Heart left ventricle (tissue), 16 donors: ENCODE measurements at places on chromosomes 16 and 17.

DNA sequence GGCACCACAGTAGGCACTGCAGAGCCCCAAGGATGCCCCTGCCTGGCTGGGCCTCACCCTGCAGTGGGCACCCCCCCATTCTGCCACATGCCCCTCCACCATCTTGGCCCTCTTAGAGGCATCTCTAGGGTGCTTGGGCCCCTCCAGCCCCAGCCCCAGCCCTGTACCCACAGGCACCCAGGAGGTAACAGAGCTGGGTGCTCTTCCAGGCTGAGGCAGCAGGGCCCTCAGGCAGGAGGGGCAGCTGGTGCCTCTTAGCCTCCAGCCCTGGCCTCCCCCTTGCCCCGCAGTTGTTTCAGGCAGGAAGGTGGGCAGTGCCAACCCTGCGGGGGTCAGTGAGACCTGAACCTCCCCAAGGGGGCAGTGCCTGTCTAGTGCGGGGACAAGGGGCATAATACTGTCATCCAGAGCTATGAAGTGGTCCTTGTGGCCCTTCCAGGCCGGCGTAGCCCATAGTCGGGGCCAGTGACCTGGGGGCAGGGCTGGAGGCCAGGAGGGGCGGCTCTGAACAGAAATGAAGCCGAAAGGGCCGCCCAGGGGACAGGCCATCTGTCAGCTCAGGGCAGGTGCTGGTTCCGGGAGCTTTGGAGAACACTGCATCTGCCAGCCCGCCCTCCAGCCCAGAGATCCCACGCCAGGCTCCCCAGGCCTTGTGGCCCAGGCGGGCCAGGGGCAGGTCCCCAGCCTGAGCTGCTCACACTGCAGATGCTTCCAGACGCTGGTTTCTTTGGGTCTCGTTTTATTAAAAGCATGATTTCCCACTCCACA is 4.9 kb upstream of the AATK start:
- DNase-seq = no peak

DNA sequence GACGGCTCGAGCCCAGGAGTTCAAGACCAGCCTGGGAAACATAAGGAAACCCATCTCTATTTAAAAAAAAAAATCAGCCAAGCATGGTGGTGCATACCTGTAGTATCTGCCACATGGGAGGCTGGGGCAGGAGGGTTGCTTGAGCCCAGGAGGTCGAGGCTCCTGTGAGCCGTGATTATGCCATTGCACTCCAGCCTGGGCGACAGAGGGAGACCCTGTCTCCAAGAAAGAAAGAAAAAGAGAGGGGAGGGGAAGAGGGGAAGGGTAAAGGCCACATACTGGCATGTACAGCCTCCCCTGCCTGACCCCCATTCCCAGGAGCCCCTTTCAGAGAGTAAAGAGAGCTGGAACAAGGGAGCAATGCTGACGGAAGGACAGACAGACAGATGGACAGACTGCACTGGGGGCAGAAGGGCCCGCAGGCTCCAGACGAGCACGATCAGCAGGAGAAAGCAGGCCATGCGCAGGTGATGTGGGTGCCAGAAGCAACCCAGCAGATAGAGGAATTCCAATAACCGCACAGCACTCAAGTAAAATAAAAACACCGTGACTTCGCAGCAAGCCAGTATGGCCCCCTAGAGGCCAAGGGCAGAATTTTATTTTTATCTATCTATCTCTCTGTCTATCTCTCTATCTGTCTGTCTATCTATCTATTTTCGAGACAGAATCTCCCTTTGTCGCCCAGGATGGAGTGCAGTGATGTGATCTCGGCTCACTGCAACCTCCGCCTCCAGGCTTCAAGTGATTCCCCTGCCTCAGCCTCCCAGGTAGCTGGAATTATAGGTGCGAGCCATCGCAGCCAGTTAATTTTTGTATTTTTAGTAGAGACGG is 27.1 kb upstream of the SNN start:
- no peak for DNase-seq

DNA sequence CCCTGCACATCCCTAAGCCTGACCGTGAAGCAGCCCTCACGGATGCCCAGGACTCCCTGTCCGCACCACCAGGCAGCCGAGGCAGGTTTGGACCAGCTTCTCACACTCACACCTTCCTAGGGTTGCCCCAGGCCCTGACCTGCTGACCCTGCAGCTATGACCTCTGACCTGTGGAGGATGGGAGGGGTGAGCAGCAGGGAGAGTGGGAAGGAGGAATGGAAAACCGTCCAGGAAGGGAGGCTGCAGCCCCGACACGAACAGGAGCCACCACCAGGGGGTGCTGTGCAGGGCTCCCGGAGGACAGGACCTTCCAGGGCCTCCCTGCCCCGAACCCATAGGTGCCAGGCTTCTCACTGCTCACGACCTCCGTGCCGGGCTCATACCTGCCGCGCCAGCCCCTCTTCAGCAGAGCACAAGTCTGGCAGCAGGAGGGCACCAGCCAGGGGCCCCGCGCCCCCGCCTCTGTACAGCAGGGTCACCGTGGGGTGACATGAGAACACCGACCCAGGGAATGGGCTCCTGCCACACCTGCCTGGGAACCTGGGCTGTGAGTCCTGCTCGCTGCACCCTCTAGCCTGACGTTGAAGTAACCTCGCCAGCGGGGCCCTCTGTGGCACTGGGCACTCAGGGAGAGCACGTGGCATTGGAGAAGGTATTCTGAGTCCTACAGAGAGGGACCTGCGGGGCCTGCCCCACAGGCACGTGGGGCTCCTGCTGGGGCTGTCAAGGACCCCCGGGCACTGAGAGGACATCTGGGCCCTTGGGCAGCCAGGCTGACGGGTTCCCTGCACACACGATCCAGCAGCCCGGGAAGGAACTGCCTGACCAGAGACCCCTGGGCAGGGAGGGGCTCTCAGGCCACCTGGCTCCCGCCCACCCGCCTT is 37.6 kb downstream of the CTU2 start:
- DNase-seq = peak; percentile 82

DNA sequence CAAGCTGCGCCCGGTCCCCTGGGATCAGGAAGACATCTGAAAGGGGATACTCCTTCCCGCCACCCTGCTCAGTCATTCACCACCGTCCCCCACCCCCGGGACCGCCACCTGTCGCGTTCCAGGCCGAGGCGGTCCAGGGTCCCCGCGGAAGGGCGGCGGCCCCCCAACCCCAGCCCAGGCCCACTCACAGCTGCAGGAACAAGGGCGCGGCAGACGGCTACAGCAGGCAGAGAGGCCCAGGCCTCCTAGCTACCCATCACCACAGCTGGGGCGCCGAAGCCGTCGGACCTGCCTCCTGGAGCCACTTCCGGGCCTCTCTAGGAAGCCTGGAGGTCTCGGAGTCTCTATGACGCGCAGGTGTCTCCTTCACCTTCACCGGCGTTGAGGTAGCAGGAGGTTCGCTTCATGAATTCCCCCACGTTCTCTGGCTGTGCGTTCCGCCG is at the start of gene SDR42E1:
SDR42E1 (minus strand) TSS at position 272 of the 443 bp plus-strand sequence. CDS start 10,612 bp downstream, outside the sequence.
- DNase-seq = no peak

- DNase-seq = no peak
These were observed 171.8 kb upstream of the FOXF1 start for GRCh38 chr16:86338403-86339115.

- DNase-seq = no peak
These were observed 2.0 kb downstream of the MRM3 start for GRCh38 chr17:784143-784542.

DNA sequence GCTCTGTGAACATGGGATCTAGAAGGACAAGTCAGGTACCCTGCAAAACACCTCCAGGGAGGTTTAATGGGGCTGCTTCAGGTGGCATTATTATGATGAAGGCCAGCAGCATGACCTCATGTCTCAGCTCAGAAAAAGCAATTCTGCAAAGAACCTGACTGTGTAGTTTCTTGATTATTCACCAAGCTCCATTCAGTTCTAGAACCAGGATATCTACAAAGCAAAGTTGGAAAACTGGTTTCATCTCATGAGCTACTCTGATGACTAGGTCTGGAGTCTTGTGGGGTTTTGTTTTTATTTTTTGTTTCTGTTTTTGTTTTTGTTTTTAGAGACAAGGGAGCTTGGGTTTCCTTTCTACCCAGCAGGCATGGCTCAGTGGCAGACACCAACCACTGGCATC is 19.0 kb upstream of the LRRC37A3 start:
- DNase-seq = no peak

- no peak for DNase-seq
These were observed 122.4 kb upstream of the NUDT7 start for GRCh38 chr16:77599793-77600415.

- peak; percentile 67 for DNase-seq
These were observed 1.7 kb upstream of the LASP1 start for GRCh38 chr17:38867968-38868816.

- DNase-seq = no peak
These were observed 9.6 kb upstream of the APPBP2 start for GRCh38 chr17:60535382-60536279.

- peak; percentile 56 for DNase-seq
These were observed 8.7 kb downstream of the CLEC19A start for GRCh38 chr16:19294156-19294649.

DNA sequence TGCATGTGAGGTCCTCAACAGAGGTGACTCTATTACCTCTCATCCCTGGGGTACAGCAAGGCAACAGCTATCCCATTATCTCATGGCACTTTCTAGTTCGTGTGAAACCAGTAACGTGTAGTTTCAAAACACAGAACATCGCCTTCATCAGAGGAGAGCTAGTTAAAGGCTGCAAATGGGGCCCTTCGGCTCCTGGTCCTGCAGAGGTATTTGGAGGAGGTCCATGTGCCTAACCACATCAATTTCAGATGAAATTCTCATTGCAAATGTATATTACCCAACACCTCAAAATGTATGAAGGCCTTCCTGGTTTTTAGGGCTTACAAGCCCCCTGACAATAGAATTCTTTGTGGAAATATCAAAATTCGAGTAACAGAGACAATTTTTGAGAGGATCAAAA is 95.7 kb upstream of the PSMD7 start:
- no peak for DNase-seq

DNA sequence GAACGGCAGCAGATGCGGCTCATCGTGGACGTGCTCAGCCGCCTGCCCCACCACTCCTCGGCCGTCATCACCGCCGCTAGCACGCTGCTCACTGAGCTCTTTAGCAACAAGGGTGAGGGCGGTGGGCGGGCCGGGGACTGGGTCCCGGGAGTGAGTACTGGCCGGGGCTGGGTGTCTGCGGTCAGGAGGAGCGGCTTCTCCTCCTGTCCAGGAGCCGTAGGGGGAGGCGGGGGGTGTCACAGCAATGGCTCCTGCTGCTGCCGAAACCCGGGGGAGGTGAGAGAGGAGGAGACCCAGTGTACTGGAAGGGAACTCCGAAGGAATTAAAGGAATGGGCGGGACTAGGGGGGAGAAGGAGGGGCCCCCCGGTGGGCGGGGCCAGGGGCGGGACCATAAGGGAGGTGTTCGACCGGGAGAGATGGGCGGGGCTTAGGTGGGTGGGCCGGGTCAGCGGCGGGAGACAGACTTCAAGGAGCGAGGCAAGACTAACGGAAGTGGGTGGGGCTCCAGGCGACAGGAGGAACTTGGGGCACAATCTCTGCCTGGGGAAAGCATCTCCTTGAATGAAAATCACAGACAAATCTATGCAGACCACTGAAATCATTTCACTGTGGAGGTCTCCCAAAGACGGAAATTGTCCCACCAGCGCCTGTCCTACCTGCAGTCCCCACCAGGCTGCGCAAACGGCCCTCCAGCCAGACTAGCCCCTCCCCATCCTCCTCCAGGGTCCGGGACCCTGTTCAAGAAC is 2.4 kb downstream of the NAGS start:
- DNase-seq = peak; percentile 97

- DNase-seq = no peak
These were observed 80.8 kb upstream of the CCL1 start for GRCh38 chr17:34443619-34444469.

- no peak for DNase-seq
These were observed 492.5 kb upstream of the HSBP1 start for GRCh38 chr16:83315271-83315670.

DNA sequence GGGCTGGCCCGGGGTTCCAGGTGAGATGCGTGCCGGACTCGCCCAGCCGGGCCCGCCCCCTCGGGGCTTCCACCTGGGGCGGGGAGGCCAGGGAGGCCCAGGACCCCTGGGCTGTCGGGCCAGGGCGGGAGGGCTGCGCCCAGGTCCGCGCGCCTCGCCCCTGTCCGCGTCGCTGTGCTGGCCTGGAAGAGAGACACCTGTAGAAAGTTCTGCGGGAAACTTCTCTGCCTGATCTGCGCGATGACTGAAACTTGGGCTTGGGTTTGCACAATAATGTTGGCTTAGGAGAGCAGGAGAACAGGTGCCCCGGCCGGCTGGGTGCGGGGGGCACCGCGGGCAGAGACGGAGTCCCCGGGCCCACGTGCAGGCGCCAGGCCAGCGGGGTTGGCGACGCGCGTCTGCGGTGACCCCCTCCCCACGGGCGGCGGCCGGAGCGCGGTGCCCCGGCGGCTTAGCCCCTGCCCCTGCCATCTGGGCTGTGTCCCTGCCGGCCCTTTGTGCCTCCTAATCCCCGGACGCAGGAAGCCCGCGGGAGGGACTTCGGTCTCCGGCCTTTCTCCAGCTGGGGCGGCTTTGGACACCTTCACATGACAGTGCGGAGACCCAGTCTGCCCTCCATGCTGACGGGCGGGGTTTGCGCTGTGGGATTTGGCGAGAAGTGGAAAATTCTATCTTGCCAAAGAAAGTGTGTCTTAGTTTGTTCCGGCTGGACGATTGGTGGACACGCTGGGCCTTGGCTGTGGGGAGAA is 483 bp downstream of the LLGL2 start:
- DNase-seq = no peak

- DNase-seq = no peak
These were observed 75.9 kb upstream of the MTMR4 start for GRCh38 chr17:58590377-58590776.

- DNase-seq = no peak
These were observed 5.5 kb upstream of the CACNG5 start for GRCh38 chr17:66829386-66829864.

- DNase-seq = no peak
These were observed 220.8 kb upstream of the MON1B start for GRCh38 chr16:76970087-76970744.

- DNase-seq = no peak
These were observed 28.7 kb downstream of the CACNA1G start for GRCh38 chr17:50589095-50589705.

DNA sequence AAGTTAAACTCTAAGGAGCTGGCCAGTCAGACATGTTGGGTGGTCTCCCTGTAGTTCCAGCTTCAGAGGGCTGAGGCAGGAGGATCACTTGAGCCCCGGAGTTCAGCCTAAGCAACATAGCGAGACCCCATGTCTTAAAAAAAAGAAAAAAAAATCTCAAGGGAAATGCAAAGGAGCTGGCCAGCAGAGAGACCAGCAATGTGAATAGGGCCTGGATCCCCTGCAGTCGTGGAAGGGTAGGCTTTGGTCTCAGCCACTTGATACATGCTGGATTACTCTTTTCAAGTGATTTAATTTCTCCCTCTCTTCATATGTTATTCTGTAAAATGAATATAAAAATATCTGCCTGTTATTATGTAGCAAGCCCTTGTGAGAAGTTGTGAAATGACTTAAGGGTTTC is 207.7 kb downstream of the SPECC1 start:
- DNase-seq = no peak

- no peak for DNase-seq
These were observed 55.1 kb downstream of the ATP2C2 start for GRCh38 chr16:84423416-84423837.
